ENCODE measurements at places on chromosomes 4 and X. TPM values are rescaled to one million over a fixed set of nuclear protein-coding genes. Genes with fewer than 3 reads are reported as not detected.

Gene ARR3
- total RNA-seq = not detected

Gene SORCS2
- 0.22 TPM for total RNA-seq

Gene F8
- total RNA-seq = 1.5 TPM

Gene AR
- total RNA-seq = 0.22 TPM

Gene HTRA3
- total RNA-seq = 7.3 TPM

Gene ARMCX1
- 36.3 TPM for total RNA-seq

Gene GLRB
- 8.2 TPM for total RNA-seq

Gene SPANXA1
- not detected for total RNA-seq

Gene TEX13C
- total RNA-seq = not detected

Gene UTP14A
- 24.7 TPM for total RNA-seq

Gene MTMR8
- total RNA-seq = not detected

Gene TBC1D9
- 18.0 TPM for total RNA-seq

Gene PHOX2B
- total RNA-seq = not detected

Gene UGT2B15
- total RNA-seq = not detected

Gene SORBS2
- total RNA-seq = 7.3 TPM

Gene RADX
- not detected for total RNA-seq
